ENCODE measurements at places on chromosomes 3 and 15.

- no peak for DNase-seq
These were observed 71.1 kb upstream of the SPATA12 start for GRCh38 chr3:56989169-56989976.

- DNase-seq, result no peak
These were observed 17.3 kb upstream of the CDCP1 start for GRCh38 chr3:45163481-45163880.

DNA sequence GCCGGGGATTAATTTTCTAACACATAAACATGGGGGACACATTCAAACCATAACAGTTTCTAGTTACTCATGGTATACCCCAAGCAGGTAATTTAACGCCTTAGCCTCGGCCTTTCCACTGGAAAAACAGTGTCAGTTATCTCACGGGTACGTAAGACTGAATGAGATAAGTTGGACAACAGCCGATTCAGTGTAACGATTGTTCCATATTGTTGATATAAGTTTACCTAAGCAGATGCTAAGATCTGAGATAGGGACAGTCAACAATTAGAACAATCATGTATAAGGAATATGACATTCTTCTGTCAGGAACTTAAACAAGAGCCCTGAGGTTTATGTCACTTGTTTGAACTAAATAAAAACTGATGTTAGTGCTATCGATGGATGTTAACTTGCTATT, 130.8 kb downstream of the GHSR start:
- DNase-seq, result no peak

- DNase-seq, result no peak
These were observed 225.0 kb upstream of the P2RY1 start for GRCh38 chr3:152609891-152610290.

DNA sequence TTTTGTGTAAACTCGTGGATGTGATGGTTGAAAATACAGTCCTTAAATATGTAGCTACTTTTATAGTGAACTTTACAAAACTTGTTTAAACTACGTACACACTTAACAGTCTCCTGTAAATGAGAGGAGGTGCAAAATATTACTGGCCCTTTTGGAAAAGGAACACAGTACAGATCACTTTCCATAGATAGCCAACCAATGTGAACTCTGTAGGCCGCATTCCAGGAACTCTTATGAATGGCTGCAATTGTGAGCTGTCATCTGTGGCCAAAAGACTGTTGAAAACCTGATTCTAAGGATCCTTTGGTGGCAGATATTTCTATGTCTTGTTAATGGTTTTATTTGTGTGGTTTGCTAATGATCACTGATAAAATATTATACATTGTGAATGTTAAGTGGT, 6.2 kb downstream of the TSC22D2 start:
- DNase-seq, result no peak

DNA sequence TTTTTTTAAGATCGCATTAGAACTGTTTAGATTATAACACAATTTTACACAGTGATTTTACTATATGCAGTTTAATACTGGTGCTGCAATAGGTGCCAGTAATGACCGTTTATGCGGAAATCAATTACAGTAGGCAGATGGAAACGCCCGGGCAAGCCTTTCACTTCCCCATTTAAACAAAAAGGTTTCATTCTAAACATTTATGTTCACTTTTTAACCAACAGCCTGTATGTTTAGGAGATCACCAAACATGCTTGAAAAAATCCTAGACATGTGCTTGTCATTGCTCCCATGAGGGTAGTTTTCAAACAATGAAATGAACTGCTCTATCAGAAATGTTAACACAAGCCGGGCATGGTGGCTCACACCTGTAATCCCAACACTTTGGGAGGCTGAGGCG, 2.7 kb downstream of the BNIP2 start:
- DNase-seq, result no peak

GRCh38 chr15:68596691-68597090, 17.9 kb downstream of the CORO2B start:
- DNase-seq, result no peak

GRCh38 chr3:190224456-190224855, 97.8 kb downstream of the CLDN1 start:
- no peak for DNase-seq

- no peak for DNase-seq
These were observed at the start of gene SLC35G2 for GRCh38 chr3:136818769-136819391. SLC35G2 (plus strand) TSS chr3:136819126; CDS start chr3:136854461, 35,335 bp downstream.
